ENCODE measurements at places on chromosomes 7 and 10.

GRCh38 chr7:90540406-90540805 lies 55.7 kb upstream of the CDK14 start:
- no peak overlapping the region for H3K4me3 ChIP-seq
- H3K27ac ChIP-seq, result no peak overlapping the region
- H3K27me3 ChIP-seq, result no peaks in the 10 kb centered on the region
- no peaks in the 10 kb centered on the region for H3K4me1 ChIP-seq

DNA sequence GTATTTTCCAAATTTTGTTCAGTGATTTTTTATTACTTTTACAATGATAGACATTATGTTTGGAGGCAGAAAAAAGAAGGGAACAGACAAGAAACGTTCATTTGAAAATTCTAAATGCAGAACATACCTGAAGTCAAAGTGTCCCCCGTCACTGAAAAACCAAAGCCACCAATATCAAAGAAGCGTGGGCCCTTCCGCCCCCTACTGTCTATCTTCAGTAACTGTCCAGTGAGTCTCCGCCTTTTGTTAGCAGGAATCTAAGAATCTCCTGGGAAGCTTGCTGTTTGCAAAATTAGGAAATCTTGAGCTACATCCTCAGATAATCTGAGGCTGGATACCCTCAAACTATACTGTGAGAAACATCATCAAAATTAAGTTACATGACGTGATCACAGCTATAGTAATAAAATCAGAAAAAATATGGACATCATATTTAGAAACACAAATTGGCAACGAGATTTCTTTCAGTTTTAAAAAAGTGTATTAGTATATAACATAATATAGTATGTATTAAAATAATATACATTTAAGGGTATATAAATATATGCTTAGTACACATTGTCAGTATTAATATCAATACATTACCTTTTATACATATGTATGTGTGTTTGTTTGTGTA lies 169.3 kb upstream of the AKR1E2 start:
- no peak overlapping the region for H3K4me3 ChIP-seq
- no peaks in the 10 kb centered on the region for H3K36me3 ChIP-seq
- DNase-seq, result no peak
- no peaks in the 10 kb centered on the region for H3K27me3 ChIP-seq
- no peak overlapping the region for H3K27ac ChIP-seq
- H3K4me1 ChIP-seq, result peaks cover 20% of the 10 kb centered on the region

GRCh38 chr7:83947260-83947659 lies 247.3 kb downstream of the SEMA3A start:
- H3K27me3 ChIP-seq, result no peaks in the 10 kb centered on the region
- no peak for DNase-seq
- H3K4me1 ChIP-seq, result peaks cover 4% of the 10 kb centered on the region
- H3K36me3 ChIP-seq, result no peaks in the 10 kb centered on the region

DNA sequence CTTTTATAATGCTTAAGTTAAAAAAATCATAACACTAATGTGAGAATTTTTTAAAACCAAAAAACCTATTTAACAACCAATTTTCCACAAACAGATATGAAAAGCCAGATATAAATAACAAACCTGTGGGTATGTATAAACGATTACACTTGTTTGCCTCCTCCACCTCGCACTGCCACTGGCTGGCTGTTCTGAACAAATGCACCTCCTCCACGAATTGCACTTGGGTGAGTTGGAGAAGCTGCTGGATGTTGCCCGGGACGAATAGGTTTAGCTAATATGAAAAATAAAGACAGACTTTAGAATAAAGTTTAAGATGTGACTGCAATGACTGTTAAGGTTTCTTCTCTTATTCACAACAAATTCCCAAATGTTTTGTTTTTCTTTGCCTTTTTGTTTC lies 40.8 kb downstream of the KIF5B start:
- no peak for DNase-seq
- no peak overlapping the region for H3K4me3 ChIP-seq
- H3K36me3 ChIP-seq, result peaks cover 41% of the 10 kb centered on the region
- H3K4me1 ChIP-seq, result no peaks in the 10 kb centered on the region
- H3K27me3 ChIP-seq, result no peaks in the 10 kb centered on the region

Measured in type B pancreatic cell (in vitro differentiated cells).